ENCODE measurements at places on chromosomes 2 and 18.
A peak's percentile ranks its signal among the peaks of the same experiment; 100 is the strongest.

- DNase-seq: no peak
Measured at GRCh38 chr18:74286106-74286855, 5.5 kb downstream of the CYB5A start.

DNA sequence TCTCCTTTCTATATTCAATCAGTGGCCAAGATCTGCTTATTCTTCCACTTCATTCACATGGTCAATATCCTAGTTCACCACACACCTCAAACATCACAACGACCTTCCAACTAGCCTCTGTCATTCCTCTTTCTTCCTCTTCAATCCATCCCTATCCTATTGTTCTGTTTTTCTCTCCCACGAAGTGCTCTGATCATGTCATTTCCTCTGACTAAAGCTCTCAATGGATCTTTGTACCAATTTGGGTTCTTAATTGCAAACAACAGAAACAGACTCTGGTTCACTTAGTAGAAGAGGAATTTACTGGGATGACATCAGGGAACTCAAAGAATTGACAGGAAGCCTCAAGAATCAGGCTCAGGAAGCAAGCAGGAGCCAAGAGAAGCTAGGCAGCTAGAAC lies 23.5 kb downstream of the WNT10A start:
- no peak for DNase-seq

DNA sequence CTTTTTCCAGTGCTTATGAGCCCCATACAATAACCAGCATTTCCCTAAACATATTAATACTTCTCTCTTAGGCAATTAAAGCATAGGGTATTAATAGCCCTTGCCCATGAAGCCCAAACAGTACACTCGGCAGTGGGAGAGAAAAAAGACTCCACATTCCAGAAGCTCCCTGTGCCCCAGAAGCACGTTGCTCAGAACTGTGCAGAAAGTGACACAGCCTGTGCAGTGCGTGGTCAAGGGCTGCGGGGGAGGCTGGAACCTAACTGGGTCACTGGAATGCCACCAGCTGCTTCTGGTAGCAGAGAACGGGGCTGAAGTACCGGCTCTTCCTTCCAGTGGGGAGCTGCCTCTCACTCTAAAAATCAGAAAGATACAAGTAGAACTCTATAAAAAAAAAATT lies 32.7 kb downstream of the EIPR1 start:
- DNase-seq: no peak

GRCh38 chr2:12207491-12207890 lies 461.1 kb downstream of the LPIN1 start:
- DNase-seq: no peak

DNA sequence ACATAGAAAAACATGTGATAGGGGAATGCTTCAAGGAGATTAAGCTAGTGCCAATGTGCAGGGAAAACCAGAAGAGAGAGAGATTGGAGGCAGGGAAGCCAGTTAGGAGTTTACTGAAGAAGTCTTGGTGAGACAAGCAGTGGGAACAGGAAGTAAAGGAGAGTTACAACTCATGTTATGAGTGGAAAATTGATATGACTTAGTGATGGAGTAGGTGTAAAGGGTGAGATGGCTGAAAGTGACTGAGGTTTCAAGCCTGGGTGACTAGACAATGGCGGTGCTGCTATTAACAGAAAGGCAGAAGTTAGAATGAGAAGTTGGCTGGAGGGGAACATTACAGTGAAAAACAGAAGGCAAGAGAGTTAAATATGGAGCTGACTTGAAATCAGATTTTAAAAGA lies 16.5 kb downstream of the DOK1 start:
- peak; percentile 70 for DNase-seq

GRCh38 chr2:59754011-59754735 lies 799.3 kb downstream of the BCL11A start:
- DNase-seq: no peak

DNA sequence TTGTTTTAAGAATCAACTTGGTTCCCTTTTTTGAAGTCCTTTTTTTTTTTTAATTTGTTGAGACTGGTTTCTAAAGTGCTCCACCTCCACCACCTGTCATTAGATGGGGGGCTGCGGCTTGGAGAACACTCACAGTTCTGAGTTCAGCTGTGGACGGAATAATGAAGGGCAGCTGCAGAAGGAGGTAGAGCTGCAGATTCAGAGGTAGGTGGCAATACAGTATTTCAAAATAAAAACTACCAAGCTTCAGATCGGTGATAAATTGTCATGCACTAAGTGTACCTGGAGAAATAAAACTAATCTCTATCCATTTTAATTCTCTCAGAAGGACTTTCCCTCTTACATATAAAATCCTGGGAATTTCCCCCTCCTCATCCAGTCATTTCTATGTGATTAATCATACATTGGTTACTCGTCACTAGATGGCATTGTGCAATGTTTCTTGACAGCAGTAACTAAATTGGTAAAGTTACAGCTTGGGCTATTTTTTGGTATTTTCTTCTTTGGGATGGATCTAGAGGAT lies 81.1 kb upstream of the SLC39A10 start:
- peak; percentile 42 for DNase-seq

DNA sequence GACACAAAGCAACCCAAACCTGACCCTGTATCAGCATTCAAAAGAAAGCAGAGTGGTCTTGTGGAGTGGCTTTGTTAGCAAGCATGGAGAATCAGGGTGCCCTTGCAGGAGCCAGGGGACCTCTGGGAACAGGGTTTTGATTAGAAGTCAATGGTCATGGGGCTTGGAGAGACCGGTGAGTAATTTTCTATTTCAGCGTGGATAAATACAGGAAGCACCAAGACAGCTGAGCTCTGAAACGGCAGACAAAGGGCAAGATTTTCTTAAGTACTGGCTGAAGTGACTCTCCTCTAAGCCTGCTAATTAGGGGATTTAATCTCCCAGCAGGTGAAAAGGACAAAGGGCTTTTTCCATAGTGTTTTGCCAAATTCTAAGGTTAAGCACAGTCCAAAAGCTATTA lies 78.0 kb upstream of the GAREM1 start:
- DNase-seq: no peak

GRCh38 chr18:5625076-5625475 lies 81.3 kb upstream of the EPB41L3 start:
- no peak for DNase-seq

- DNase-seq: no peak
Measured at GRCh38 chr2:146412625-146413024, 1432.2 kb upstream of the ACVR2A start.

GRCh38 chr18:41771973-41772372 lies 183.1 kb upstream of the PIK3C3 start:
- DNase-seq: no peak

DNA sequence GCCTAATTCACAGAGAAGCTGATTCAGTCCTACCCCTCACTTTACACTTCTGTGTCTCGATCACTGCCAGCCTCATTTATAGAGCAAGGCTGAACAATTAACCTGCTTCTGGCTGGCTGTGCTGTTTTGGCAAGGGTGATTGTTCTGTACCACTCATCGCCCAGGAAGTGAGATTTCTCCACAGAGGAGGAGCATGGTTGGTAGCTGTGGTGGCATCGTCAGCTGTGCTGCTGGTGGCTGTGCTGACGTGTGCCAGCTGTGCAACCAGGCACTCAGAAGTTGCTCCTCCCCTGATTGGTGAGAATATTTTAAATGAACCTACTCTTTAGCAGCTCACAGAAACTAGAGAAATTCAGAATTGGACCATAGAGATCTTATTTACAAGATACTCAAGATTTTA lies 158.3 kb downstream of the EML6 start:
- no peak for DNase-seq

GRCh38 chr2:64410671-64411070 lies 43.3 kb upstream of the LGALSL start:
- no peak for DNase-seq

DNA sequence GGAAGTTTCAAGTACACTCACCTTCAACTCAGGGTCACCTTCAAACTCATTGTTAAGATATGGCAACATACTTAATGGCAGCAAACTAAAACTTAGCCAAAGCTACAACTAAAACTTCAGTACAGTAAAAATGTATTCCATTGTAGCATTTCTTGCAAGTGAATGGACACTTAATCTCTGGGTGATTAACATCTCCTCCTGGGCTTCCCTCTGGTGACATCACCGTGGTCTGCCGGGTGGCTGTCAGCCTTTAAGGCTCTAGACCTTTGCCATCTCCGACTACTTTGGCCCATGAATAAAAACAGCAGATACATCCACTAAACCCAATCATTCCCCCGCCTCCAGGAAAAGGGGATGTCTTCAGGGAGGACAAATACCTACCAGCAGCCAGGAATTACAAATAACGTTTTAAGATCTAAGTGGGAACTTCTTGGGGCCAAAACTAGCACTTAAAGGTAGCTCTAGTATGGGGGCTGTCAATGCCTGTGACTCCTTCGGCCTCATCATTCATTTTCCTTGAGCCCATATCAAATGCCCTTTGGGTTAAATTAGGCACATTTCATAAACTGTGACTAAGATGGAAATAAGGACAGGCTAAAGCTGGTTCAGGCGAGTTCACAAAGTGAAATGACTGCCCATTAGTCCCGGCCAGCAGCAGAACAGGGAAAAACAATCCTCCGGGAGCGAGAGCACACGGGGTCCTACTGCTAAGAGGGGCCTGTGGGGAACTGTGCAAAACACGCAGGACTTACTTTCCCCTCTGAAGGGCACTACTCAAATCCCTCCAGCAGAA lies 1.1 kb downstream of the TFCP2L1 start:
- DNase-seq: no peak
